ENCODE measurements at places on chromosomes 6 and 20.

- no peak for DNase-seq
These were observed 960 bp downstream of the TNFRSF6B start for GRCh38 chr20:63697357-63697867.

DNA sequence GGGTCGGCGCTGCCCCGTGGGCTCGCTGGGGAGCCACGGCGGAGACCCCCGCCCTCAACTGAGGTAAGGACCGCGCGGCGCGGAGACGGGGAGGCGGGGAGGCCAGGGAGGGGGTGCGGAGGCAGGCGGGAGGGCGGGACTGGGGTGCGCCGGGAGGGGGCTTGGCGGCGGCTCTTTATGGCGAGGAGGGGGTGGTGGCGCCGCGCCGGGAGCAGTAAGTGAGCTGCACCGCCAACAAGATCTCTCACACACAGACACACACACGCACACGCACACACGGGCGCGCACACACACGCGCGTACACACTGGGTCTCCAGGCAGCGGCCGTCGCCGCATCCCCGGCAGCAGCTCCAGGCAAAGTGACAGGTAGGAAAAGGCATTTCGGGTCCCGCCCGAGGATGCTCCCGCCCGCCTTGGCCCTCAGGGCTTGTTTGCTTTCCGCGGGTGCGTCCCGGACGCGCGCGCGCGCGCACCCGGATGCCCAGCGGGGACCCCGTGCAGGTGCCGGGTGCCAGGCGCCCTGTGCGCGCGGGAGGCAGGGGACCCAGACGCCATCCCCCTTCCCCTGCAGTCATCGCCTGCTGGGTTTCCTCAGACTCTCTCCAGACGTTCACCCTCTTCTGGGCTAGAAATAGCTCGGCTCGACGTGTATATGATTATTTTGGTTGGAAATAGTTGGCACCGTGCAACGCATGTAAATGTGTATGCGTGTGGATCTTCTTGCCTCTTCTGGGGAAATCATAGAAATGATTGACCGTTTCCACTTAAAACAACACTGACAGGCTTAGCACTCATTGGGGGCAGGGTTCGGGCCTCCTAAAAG lies at the start of gene PLCB4:
Gene PLCB4 (plus strand): TSS at position 247 of the 823 bp plus-strand sequence. CDS start 238,728 bp downstream, outside the sequence.
- no peak for DNase-seq

DNA sequence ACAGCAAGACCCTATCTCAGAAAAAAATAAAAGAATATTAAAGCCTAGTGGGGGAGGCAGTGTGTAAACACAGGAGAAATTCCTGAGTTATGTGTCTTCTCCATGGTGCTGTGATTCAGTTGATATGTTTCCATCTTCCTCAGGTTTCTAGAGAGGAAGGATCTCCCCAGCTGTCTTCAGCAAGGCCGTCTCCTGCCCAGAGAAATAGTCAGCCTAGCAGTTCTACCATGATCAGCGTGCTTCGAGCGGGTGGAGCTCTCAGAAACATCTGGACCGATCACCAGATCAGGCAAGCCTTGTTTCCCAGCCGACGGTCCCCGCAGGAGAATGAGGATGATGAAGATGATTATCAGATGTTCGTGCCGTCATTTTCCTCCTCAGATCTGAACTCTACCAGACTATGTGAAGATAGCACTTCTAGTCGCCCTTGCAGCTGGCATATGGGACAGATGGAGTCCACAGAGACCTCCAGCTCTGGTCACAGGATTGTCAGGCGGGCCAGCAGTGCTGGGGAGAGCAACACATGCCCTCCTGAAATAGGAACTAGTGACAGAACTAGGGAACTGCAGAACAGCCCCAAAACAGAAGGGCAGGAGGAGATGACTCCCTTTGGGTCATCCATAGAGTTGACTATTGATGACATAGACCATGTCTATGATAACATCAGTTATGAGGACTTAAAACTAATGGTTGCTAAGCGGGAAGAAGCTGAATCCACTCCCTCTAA lies 34.9 kb upstream of the MTHFD1L start:
- no peak for DNase-seq

DNA sequence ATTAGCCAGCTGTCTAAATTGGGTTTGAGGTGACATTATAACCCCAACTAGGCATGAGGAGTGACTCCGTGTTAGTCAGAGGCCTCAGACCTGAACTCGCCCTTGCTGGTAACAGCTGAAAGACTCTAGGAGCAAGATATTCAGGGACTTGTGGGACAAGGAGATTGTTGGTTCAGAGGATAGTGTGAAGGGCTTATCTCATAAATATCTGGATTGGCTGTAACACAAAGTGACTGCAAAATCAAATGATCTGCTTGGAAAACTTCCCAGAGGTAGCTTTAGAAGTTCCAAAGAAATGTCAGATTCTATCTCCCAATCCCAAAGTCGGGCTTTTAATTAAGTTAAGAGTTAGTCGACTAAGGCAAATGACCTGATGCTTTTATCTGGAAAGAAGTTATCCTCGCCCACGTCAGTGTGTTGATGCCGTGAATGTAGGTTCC lies 72.4 kb downstream of the TULP4 start:
- DNase-seq, result no peak

GRCh38 chr6:145964948-145965366 lies 799 bp upstream of the SHPRH start:
- DNase-seq, result no peak

DNA sequence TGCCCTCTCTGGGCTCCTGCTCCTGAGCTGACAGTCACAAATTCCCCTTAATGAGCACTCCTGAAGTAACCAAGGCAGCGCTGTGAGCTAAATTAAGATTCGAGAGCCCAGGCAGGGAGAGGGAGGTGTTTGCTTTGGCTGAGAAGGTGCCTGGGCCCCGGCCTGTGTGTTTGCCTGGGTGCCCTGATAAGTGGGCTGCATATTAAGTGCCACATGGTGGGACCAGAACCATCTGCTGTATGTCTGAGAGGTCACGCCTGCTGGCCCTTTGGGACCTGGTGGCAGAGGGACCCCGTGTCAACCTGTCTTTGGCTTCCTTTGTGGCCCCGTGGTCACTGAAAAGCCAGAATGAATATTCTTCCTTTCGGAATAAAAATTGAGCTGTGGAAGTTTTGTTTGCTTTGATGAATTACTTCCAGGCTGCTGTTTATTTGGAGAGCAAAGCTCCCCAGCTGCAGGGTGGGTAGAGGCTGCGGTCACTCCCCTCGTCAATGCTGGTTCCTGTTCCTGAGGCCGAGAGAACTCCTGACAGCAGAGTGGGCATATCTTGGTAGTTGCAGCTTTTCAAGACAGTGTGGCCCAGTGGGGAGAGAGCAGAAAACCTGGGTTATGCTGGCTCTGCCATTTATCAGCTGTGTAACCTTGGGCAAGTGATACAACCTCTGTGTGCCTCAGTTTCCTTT lies 17.5 kb upstream of the KCNK16 start:
- DNase-seq, result no peak

DNA sequence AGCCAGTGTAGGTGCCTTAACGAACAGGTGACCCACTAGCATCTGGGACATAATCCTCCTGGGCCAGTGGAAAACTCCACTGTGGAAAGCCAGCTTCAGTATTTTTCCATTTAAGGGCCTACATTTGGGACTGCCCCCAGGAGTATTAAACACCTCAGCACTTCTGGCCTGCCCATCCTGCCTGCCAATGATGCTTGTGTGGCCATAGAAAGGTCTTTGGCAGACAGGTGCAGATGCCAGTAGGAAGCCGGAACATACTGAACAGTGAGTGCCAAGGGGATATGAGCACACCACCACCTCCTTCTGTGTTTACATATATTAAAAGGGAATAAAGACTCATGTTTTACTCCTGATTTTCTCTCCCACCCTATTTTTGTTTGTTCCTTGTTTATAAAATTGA lies 19.9 kb downstream of the MCM8 start:
- no peak for DNase-seq

- no peak for DNase-seq
These were observed 23.0 kb upstream of the EXOC2 start for GRCh38 chr6:715709-716491.

DNA sequence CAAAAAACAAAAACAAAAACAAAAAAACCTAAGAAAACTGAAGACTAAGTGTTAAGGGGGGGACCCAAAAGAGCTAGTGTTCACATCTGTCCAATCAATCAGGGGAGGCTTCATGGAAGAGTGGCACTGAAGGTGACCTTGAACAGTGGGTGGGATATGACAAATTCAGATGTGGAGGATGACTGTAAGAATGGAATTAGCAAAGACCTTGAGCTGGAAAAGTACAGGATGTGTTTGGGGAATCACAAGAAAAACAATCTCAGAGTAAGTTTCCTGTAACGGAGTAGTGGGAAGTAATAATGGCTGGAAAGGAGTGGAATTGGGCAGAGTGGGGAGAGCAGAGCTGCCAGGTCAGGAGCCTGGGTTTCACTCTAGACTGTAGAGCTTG lies 2.9 kb upstream of the IER3 start:
- no peak for DNase-seq

DNA sequence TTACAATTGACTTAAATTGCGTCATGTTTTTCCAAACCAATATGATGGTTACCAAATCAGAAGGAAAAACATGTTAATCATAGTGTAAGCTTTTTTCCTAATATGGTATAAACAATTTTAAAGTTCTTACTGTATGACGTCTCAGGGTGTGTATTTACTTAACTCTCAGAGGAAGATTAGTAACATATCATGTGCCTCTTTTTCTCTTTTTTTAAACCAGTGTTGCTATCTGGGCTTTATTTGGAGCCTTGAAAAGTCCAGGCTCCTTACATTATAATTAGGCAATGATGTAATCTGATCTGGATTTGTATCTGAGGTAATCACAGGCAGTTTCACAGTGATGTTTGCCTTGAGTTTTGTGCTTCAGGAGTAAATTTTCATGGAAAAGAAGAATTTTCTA lies 20.4 kb upstream of the RAB23 start:
- DNase-seq, result no peak

GRCh38 chr6:131989036-131989435 lies 37.9 kb upstream of the CCN2 start:
- DNase-seq, result no peak

DNA sequence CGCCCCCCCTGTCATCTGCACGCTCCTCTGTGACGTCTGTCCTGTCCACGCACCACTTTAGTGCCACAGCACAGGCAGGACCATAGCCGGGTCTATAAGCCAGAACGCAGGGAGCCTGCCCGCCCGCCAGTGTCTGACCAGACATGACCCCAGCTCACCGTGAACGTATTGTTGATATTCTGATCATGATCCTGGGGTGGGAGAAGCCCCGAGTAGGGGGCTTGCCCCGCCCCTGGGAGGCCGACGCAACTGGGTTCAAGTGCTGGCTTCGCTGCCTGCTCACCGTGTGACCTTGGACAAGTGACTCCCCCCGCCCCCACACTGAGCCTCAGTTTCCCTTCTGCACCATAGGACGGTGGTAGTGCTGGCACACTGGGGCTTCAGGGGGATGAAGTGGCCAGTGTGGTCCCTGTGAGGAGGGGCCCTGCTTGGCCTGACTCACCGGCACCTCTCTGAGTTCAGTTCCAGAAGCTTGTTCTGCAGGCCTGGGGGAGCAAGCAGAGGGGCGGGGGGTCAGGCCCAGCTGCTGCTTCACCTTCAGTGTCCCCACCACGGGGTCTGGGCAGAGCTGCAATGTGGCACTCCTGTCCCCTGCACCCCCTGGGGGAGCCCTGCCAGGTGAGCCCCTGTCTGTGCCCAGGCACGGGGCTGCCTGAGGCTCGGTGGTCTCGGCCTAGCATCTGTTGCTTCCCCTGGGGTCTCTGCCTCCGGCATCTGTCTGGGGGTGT lies 9.2 kb downstream of the RBBP8NL start:
- DNase-seq, result no peak

DNA sequence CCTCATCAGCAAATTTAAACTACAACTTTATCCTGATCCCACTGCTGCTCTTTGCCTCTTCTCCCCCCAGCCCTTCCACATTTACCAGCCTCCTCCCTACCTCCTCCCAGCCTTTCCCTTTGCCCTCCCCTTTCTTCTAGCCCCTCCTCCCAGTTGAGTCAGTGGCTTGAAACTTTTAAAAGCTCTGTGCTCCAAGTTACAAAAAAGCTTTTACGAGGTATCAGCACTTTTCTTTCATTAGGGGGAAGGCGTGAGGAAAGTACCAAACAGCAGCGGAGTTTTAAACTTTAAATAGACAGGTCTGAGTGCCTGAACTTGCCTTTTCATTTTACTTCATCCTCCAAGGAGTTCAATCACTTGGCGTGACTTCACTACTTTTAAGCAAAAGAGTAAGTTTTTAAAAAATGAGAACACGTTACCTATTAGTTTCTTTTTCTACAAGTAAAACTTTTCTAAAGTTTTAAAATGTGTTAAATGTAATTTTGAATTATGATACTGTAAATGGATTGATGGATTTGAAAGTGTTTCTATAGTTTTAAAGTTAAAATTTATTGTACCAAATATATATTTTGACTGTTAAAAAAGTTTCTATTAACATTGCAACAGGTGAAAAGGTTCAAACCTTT lies at the start of gene GJA1:
Gene GJA1 (plus strand): TSS at position 203 of the 626 bp plus-strand sequence. CDS start 11,202 bp downstream, outside the sequence.
- no peak for DNase-seq

DNA sequence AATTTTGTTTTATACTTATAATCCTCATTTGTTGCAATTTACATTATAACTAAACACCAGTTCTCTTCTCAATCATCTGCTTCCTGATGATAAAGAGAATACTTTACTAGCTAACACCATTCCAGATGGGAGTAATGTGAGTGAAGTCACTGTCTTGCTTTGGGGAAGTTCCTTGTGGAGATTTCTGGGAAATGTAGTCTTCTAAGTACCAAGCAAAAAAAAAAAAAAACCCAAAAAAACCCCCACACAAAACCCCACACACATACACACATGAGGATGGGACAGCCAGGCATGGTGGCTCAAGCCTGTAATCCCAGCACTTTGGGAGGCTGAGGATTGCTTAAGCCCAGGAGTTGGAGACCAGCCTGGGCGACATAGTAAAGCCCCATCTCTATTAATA lies 2.2 kb upstream of the SNPH start:
- DNase-seq, result no peak

- no peak for DNase-seq
These were observed 680 bp downstream of the PDRG1 start for GRCh38 chr20:31951203-31951529.

- DNase-seq, result no peak
These were observed 28.3 kb downstream of the NPEPL1 start for GRCh38 chr20:58720890-58721289.

DNA sequence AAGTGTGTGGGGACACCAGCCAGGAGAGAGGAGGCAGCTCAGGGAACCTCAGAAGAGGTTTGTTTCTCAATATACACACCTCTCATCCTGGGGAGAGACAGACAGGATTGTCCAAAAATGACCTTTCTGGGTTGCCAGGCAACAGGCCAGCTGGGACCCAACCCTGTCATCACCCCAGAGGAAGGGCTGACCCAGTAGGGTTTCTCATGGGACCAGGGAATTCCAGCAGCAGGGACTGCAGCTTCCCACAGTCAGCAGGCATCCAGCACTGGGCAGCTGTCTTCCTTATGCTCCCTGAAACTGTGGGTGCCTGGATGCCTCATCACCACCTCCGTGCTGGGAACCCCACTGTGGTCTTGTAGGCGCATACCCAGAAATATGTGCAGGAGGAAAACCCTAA lies 1.3 kb downstream of the C20orf202 start:
- no peak for DNase-seq

- DNase-seq, result no peak
These were observed 37.2 kb downstream of the REV3L start for GRCh38 chr6:111445861-111446267.

- no peak for DNase-seq
These were observed 235.2 kb downstream of the ARID1B start for GRCh38 chr6:157012355-157012754.

- no peak for DNase-seq
These were observed 11.4 kb upstream of the MOCS1 start for GRCh38 chr6:39945626-39946025.
